ENCODE measurements at places on chromosomes 7 and 10.
A peak's percentile ranks its signal among the peaks of the same experiment; 100 is the strongest.

GRCh38 chr7:92698237-92698841 is 108.1 kb upstream of the FAM133B start:
- DNase-seq, result peak; percentile 59

- DNase-seq, result no peak
Observed at GRCh38 chr7:35729061-35729783, 34.3 kb upstream of the HERPUD2 start.

GRCh38 chr10:6069081-6069931 is 7.1 kb upstream of the IL2RA start:
- DNase-seq, result peak; percentile 47

- DNase-seq, result no peak
Observed at GRCh38 chr7:114502454-114503254, 88.0 kb downstream of the FOXP2 start.

GRCh38 chr10:79209340-79209739 is 137.9 kb upstream of the PPIF start:
- peak; percentile 63 for DNase-seq

- DNase-seq, result no peak
Observed at GRCh38 chr10:11050301-11051287, 32.9 kb downstream of the CELF2 start.

- no peak for DNase-seq
Observed at GRCh38 chr7:117863618-117864017, 9.6 kb downstream of the CTTNBP2 start.

DNA sequence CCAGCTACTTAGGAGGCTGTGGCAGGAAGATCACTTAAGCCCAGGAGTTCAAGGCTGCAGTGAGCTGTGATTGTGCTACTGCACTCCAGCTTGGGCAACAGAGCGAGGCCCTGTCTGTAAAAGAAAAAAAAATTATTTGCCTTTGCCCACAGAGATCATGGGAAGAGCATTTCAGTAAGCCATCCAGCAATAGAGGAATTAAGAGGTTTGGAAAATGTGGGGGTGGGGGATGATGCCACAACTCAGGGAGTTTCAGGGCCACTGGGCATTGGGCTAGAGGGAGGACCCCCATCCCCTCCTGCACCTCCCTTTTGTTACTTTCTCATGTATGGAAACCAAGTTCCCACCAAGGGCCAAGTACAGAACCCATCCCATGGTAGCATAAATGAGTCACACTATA is 38.4 kb downstream of the SVIL start:
- DNase-seq, result no peak

- peak; percentile 30 for DNase-seq
Observed at GRCh38 chr10:78736926-78737630, 331.7 kb upstream of the ZMIZ1 start.

GRCh38 chr10:74067373-74068352 is 69.7 kb downstream of the VCL start:
- DNase-seq, result no peak
